ENCODE measurements at places on chromosomes 13 and 19. TPM values are rescaled to one million over a fixed set of nuclear protein-coding genes. Genes with fewer than 3 reads are reported as not detected.
A peak's percentile ranks its signal among the peaks of the same experiment; 100 is the strongest.

DNA sequence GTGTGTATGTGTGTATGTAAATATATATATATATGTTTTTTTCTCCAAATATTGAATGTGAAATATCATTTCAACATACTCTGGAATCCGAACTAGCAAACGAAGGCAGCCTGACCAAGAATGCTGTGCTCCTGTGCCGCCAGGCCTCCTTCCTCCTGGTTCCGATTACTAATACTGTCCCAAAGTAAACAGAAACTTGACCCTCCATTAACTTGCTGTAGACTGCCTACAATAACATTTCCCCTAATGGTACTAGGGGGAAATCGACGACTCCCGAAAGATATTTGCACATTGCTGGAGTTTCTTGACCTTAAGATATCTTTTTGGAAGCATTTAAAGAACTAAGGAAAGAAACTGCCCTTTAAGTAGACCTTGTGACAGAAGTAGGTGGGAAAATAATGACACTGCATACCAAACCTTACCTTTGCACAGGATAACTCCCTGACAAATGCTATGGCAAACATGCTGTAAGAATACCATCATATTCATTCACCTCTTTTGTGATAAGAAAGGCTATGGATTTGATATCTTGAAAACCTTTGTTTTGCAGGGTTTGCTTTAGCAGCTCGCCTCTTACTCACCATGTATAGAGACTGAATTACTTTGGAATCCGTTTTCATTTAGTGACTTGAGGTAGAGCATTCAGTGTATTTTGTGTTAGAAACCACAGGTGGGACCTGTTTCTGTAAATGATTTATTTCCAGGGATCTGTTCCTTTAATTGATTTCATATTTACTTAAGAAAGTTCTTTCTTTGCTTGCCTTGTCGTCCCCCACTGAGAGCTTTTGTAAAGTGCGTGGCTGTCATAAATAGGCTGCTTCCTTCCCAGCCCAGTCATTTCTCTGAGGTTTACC, 80.1 kb downstream of the KLF5 start:
- DNase-seq: no peak

GRCh38 chr19:33290956-33291622, 11.2 kb downstream of the CEBPA start:
- DNase-seq: no peak

GRCh38 chr13:106372199-106373155, 163.0 kb downstream of the EFNB2 start:
- no peak for DNase-seq

DNA sequence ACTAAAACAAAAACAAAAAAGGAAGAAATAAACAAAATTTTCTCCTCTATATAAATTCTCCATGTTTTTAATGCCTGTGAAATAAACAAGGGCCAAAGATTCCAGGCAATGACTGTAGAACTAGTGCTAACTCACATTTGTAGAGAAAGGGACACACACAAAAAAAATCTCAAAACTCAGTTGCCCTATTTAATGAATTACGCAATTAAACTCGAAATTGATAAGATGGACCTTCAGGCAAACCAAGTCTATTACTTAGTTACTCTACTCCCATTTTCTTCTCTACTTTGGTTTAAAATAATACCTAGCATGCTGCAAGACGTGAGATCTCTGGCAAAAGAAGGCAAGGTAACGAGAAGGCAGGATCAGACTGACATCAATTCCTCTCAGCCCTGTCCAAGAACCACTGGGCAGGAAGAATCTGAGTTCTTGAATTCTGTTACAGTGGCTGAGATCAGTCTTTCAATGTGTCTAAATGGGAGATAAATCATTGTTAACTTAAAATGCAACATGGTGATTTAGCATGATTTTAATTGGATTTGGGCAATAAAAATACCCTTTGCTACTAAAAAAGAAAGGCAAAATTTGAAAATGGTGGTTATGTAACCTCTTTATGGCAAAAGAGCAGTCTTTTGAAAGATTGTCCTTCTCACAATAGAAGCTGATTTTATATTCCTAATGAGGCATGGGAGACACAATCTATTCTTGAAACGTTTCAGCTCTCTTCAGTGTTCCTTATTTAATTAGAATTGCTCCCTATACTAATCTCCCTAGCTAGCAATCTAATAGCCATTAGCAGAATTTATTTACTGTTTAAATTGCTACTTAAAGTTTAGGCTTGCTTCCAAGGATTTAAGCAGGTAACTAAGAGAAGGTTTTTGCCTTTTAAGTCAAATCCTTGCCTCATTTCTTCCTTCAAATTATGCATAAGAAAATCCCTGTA, 25.9 kb downstream of the SPRY2 start:
- DNase-seq: no peak

CRB3 gene
- polyA plus RNA-seq: 39.2 TPM

GRCh38 chr19:45450012-45450333, 17.8 kb upstream of the FOSB start:
- no peak for DNase-seq

DNA sequence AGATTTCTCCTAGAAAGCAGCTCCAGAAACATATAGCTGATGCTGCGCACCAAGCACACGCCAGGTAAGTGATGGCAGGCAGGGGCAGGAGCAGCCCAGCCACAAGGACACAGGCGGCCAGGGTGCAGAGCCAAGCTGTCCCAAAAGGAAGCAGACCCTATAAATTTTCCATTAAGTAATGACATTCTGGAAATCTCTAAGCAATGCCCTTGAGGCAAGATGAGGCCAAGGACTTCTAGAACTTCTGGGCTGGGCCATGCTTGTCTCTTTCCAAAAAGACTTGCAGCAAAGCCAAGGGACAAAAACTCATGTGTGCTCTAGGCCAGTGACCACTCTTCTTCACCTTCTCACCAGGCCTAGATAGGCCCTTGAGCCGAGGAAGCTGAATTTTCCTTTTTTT, 42.2 kb upstream of the EPHX3 start:
- no peak for DNase-seq

SLITRK5 gene
- polyA plus RNA-seq: 1.8 TPM

DNA sequence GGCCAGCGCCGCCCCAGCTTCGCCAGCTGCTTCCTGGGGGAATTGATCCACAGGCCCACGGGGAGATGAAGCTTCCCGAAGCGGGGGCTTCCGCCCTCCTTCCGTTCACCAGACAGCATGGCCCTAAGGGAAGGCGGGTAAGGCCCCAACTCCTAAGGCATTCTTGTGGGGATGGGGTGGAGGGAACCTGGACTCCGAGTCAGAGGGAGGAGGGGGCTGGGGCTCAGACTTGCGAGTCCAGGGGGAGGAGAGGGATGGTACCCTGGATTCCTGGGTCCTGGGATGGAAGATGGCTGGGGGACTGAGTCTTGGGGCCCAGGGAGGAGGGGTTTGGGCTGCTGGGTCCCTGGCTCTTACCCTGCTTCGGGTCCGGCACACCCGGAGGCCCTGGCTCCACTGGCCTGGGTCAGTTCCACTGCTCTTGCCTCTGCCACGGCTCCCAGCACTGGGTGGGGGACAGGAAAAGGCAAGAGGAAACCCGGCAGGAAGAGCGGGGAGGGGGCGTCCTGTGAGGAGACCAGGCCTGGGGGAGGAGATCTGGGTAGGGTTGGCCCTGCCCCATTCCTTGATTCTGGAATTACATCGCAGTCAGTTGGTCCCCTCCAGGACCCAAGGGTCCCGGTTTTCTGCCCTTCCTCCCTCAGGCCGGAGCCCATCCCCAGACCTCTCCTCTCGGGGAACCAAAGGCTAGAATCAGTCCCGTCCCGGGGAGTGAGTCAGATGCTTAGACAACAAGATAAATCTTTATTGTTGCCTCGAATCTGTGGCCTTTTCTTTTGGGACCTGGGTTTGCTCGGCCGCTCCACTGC, at the start of gene RASIP1:
RASIP1 (minus strand) TSS at position 447 of the 809 bp plus-strand sequence; CDS start at position 119, 328 bp downstream.
- no peak for DNase-seq

NANOS2 gene
- polyA plus RNA-seq: not detected

- DNase-seq: no peak
Measured at GRCh38 chr19:5047251-5047935, 78.5 kb downstream of the KDM4B start.

CCNA1 gene
- polyA plus RNA-seq: 1.1 TPM

- no peak for DNase-seq
Measured at GRCh38 chr19:39858541-39858940, 12.4 kb upstream of the FBL start.

CD79A gene
- polyA plus RNA-seq: 0.93 TPM

DNA sequence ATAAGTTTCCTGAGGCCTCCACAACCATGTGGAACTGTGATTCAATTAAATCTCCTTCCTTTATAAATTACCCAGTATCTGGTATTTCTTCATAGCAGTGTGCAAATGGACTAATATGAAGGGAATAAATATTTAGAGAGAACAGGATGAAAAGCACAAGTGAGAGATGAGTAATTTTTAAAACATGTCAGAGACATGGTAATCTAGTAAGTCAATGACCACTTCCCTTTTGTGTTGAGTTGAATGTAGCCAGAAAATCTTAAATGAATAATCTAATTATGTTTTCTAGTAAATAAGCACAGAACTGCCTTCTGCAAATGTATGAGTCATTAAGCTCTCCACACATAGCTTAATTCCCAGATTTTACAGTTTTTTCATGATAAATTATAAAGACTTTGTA, 524.1 kb upstream of the SLITRK5 start:
- no peak for DNase-seq

- no peak for DNase-seq
Measured at GRCh38 chr13:26785838-26786630, 25.4 kb upstream of the GPR12 start.

- no peak for DNase-seq
Measured at GRCh38 chr19:36082916-36083315, 28.0 kb upstream of the OVOL3 start.

ELSPBP1 gene
- 0.22 TPM for polyA plus RNA-seq

GRCh38 chr13:81326913-81327312, 986.0 kb upstream of the SPRY2 start:
- DNase-seq: no peak

AKT1S1 gene
- 32.2 TPM for polyA plus RNA-seq

GRCh38 chr19:39839678-39840327, 5.8 kb upstream of the DYRK1B start:
- DNase-seq: no peak

DNA sequence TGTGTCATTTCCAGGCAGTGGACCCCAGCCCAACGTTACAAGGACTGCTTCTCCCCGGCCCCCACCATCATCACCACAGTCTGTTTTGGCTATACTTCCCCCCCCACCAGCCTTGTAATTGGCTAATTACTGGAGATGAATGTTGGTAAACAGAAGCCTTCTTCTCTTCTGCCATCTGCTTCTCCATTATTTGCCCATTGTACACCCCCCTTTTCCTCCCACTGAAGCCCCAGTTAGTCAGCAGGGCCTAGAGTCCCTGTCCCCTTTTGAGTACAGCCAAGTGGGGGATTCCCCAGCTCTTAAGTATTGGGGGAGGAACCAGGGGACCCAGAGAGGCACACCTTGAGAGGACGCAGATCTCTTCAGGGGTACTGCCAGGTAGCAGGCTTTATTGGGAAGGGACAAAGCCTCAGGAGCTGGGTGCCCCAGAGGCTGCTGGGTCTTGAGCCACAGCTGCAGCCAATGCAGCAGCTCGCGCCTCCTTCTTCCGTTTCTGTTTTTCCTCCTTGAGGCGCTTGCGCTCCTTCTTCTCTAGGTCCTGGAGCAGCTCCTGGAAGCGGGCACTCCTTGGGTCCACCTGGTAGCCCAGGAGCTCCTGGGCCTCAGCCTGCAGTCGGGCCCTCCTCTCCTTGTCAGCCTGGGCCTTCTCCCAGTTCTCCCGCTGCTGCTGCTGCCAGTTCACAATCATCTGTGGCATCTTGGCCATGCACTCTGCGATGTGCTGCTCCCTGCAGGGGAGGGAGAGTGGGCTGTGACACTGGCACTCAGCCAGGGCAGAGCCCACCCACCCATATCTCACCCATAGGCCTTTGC, 3.0 kb downstream of the GADD45GIP1 start:
- no peak for DNase-seq

DNA sequence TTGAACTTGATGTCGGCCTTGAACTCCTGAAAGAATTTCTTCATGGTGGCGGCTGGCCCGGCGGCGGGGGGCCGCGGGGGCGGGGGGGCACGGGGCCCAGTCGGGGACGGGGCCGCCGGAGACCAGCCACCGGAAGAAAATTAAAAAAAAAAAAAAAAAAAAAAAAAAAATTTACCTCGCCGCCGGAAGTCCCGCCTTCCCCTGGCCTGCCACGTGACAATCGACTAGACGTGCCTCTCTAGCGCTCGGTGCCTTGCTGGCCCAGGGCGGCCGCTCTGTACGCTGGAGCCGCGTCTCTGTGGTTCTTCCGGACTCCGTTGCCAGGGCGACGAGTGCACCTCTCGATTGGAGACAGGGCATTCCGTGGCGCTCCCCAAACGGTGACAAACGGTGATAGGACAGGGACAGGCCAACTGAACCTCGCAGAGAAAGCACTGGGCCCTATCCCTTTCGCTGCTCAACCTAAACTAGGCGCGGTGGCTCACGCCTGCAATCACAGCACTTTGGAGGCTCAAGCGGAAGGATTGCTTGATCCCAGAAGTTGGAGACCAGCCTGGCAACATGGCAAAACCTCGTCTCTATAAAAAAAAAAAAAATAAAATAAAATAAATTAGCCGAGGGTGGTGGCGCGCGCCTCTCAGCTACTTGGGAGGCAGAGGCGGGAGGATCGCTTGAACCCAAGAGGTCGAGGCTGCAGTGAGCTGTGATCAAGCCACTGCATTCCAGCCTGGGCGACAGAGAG, at the start of gene UBXN6:
UBXN6 (minus strand) TSS at position 141 of the 742 bp plus-strand sequence; CDS start at position 44, 97 bp downstream.
- peak; percentile 92 for DNase-seq

GRCh38 chr13:102322211-102322610, 79.6 kb downstream of the FGF14 start:
- DNase-seq: no peak

GRCh38 chr19:40417643-40417981, 4.4 kb upstream of the PRX start:
- no peak for DNase-seq

TEX30 gene
- 32.4 TPM for polyA plus RNA-seq

GRCh38 chr13:42395086-42395821, 123.3 kb downstream of the AKAP11 start:
- DNase-seq: no peak

SIGLEC14 gene
- polyA plus RNA-seq: 0.94 TPM

DNA sequence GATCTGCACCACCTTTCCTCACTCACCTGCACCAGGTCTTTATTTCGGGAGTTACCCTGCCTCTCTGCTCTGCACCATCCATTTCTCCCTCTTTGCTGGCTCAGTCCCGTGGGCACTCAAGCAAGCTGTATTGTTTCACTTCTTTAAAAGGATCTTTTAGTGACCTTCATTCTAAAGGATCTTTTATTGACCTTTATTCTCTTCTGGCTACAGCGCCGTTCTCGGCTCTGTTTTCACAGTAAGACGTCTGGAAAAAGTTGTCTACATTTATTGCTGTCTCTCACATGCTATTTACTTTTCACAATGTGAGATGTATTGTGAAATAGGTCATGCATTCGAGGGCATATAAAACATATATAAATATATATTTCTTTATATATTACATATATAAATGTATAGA, 35.6 kb upstream of the ARGLU1 start:
- DNase-seq: no peak
